Colonic mucosa (tissue), 4 donors: ENCODE measurements at places on chromosomes 12 and 14. TPM values are rescaled to one million over a fixed set of nuclear protein-coding genes. Genes with fewer than 3 reads are reported as not detected.
A peak's percentile ranks its signal among the peaks of the same experiment; 100 is the strongest.

GRCh38 chr12:120199025-120199424, 1.9 kb downstream of the RPLP0 start:
- H3K4me1 ChIP-seq: peaks cover 11% of the 10 kb centered on the region
- DNase-seq: no peak
- no peak overlapping the region for H3K4me3 ChIP-seq
- H3K27me3 ChIP-seq: no peaks in the 10 kb centered on the region

DNA sequence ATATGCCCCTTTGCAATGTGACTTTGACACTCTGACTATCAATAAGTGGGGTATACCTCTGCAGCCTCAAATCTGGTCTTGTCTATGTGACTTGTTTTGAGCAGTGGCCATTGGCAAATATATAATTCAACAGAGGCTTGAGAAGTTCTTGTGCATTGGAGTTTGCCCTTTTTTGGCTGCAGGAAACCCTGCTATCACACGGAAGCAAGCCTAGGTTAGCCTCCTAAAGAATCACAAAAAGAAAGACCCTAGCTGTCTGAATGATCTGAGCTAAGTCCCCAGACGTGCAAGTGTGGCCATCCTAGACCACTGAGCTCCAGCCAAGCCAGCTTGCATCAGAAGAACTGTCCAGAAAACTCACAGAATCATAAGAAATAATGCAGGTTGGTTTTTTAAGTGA, 31.8 kb upstream of the PARP11 start:
- no peak overlapping the region for H3K4me3 ChIP-seq
- H3K36me3 ChIP-seq: no peaks in the 10 kb centered on the region

GRCh38 chr12:122732170-122732569, 1.5 kb upstream of the HCAR1 start:
- no peak for DNase-seq
- no peaks in the 10 kb centered on the region for H3K36me3 ChIP-seq
- H3K27me3 ChIP-seq: no peaks in the 10 kb centered on the region
- no peak overlapping the region for H3K27ac ChIP-seq
- no peaks in the 10 kb centered on the region for H3K4me1 ChIP-seq
- H3K4me3 ChIP-seq: no peak overlapping the region

DNA sequence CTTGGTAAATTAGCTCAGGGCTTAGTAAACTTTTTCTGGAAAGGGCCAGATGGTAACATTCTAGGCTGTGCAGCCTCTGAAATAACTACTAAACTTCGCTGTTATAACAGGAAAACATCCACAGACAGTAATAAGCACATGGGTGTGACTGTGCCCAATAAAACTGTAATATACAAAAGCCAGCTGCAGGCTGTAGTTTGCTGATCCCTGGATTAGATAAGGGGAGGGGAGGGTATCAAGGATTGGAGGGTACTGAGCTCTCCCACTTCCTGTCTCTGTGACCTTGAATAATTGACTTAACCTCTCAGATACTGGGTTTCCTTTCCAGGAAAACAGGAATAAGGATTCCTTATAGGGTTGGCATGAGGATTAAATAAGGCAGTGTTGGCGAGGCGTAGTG, 81.2 kb downstream of the CCDC60 start:
- H3K36me3 ChIP-seq: no peaks in the 10 kb centered on the region
- DNase-seq: peak; percentile 25
- H3K4me1 ChIP-seq: no peaks in the 10 kb centered on the region
- no peaks in the 10 kb centered on the region for H3K27me3 ChIP-seq
- H3K27ac ChIP-seq: no peak overlapping the region

GRCh38 chr14:64410084-64410774, 22.1 kb downstream of the MTHFD1 start:
- H3K4me1 ChIP-seq: no peaks in the 10 kb centered on the region
- no peak for DNase-seq
- H3K27me3 ChIP-seq: no peaks in the 10 kb centered on the region
- H3K4me3 ChIP-seq: no peak overlapping the region
- no peak overlapping the region for H3K27ac ChIP-seq

DNA sequence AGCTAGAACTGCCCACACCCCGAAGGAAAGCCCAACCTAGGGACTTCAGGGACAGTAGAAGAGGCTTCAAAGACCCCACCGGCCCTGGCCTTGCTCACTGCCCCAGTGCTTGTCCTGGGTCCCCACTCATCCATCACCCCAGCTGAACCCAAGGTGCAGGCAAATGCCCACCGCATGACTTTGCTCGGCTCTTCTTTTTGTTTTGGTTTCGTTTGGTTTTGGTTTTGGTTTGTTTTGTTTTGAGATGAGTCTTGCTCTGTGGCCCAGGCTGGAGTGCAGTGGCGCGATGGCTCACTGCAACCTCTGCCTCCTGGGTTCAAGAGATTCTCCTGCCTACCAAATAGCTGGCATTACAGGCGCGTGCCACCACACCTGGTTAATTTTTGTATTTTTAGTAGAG, 9.0 kb downstream of the CCDC85C start:
- no peaks in the 10 kb centered on the region for H3K27me3 ChIP-seq
- H3K4me1 ChIP-seq: peaks cover 36% of the 10 kb centered on the region
- no peak for DNase-seq
- H3K27ac ChIP-seq: peak overlapping the region; percentile 90
- H3K4me3 ChIP-seq: no peak overlapping the region

The CATSPERB gene
- 2.2 TPM for total RNA-seq
